ENCODE measurements at places on chromosomes 6 and 20. TPM values are rescaled to one million over a fixed set of nuclear protein-coding genes. Genes with fewer than 3 reads are reported as not detected.

DNA sequence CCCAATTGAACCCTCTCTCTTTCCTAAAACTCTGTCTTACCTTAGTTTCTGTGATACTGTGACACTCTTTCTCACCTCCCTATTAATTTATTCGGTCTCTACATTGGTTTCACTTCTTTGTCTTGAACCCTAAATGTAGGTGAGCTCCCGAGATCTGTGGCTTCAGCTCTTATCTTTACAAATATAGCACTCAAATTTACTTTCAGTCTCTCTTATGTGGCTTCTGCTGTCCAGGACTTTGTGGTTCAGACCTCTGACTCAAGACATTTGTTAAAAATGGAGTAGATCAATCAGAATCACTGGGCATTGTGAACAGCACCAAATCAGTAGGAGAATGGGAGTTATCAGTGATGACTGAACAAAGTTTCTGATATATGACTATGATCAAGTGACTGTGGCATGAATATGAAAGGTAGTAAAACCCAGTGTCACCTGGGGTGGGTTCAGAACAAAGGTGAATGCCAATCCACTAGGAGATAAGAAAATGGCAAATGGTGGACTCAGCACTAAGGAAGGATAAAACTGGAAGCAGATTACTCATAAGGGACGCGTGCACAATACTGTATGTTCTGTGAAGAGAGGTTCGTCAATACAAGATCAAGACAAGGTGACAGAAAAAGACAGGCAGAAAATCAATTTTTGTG is 27.2 kb downstream of the IL17F start:
- no peak for DNase-seq

GRCh38 chr6:156992020-156992804 is 215.0 kb downstream of the ARID1B start:
- no peak for DNase-seq

GRCh38 chr6:69145062-69145461 is 510.0 kb downstream of the ADGRB3 start:
- DNase-seq: no peak

DNA sequence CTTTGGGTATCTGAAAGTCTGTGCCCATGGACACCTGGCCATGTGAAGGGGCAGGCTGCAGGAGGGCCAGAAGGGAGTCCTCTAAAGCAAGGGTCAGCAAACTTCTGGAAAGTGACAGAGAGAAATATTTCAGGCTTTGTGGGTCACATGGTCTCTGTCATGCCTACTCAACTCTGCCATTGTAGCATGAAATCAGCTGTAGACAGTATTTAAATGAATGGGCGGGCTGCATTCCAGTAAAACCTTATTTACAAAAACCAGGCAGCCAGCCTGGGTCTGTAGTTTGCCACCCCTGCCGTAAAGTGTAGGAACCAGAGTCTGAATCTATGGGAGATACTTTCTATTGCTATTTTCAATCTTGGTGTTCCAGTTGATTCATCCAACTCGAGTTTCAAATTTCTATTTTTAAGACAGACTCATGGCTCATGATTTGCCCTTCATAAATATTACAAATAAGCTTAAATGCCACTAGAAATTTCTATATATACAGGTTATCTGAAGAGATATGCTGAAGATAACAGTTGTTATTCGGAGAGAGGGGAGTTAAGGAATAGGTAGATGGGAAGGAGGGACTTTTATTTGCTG is 19.0 kb upstream of the ADGRF4 start:
- DNase-seq: no peak

DNA sequence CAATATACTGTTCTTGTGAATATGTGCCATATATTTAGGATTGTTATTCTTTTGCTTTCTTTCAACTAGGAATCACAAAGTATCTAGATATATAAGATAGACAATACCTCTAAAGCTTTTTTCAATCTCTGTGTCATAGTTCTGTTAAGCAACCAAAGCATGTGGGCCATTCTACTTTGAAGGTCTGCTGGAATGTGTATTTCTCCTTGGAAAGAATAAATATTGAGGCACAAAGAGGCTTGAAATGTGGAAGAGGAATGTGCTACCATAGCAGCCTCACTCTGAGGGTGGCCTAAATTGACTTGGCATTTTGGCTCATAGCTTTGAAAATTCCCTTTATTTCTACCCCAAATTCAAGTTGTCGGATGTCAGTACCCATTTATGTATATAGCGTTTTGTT is 488.5 kb upstream of the MAN1A1 start:
- no peak for DNase-seq

DNA sequence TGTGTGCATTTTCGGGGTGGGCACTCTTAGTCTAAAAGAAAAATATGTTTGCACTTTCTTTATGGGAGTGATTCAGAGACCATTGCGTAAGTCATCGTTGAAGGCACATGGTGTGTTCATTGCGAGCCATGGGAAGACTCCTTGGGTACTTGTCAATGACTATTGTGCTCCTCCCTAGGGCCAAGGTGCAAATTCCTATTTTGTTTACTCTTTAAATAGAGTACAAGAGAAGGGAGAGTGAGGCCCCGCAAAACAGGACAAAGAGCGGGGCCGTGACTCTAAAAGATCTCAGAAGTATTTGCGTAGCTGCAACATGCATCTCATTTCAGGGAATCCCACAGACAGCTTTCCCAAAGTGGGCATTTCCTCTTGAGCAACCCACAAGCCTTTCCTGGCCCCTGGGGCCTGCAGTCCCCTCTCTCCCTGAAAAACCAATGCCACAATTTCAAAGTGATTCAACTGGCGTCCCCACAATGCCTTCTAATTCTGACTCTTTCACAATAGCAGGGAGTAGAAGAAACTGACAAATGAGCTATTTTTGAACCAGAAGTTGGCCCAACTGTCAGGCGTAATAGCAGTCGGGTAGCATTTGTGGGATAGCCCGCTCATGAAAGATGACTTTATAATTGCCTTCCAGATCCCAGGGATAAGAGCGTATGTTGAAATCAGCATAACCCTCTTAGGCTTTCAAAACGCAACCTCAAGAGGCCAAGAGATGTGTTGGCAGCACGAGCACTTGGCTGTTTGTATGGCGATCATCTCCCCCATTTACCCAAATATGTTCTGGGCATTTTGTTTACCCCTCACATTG is 277.9 kb upstream of the BMP2 start:
- DNase-seq: no peak

- DNase-seq: no peak
Observed at GRCh38 chr6:157266274-157267101, 56.8 kb downstream of the TMEM242 start.

DNA sequence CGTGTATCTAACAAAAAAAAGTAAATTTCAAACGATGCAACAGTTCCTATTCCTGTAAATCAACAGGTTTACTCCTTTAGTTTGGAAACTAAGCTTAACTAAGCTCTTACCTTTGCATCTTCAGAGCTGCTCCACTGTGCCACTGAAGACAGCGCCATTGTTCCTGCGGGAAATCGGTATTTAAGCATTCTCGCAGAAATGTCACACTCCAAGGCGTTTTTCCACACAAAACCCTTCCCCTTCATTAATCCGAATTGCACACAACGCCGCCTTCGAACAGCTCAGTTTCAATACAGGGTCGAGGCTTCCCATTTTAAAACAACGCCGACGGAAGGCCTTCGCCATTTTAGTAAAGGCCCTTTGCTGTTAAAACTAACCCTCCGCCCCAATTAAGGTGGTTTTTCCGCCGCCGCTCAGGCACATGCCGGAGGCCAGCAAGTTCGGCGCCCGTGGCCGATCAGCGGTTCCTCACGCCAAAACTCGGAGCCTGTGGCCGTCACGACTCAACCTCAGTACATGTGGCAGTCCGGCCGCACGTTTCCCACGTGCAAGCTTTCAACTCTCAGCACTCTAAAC is 35.4 kb upstream of the SYNCRIP start:
- DNase-seq: no peak

GRCh38 chr6:9136141-9136822 is 700.9 kb upstream of the SLC35B3 start:
- DNase-seq: no peak

DNA sequence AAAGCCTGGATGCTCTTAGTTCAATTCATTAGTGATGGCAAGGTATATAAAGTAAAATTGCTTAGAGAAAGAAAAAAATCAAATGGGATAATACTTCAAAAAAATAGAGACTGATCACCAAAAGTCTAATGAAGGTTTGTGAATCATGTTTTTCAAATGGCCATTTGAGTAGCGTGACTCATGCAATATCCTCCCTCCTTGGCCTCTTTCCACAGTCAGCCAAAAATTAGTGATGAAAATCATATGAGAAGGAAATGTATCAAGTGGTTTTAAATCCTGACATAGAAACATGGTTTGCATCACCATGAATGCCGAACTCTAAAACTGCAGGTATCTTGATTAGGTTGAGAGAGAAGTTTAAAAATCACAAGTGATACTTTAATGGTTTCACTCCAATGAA is 1.2 kb upstream of the COL19A1 start:
- no peak for DNase-seq

GRCh38 chr6:112298816-112299281 is 44.5 kb upstream of the LAMA4 start:
- no peak for DNase-seq

DNA sequence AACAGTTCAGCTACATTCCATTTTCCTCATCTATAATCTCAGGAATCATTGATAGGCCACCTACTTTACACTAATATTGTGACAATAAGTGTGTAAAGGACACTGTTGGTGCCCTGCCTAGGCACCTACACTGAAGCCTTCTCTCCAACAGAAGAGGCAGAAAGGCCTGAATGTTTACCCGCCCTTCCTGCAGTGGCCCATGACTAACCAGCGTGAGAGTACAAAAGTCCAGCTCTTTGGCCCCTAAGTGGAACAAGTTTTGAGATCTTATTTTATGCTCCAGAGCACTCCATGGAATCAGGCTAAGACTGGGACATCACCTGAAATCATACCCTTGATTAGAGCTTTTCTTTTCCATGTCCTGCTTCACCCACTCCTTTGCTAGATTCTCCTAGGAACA is 359.7 kb downstream of the ARHGAP18 start:
- no peak for DNase-seq

GRCh38 chr20:3307725-3308124 is 68.7 kb upstream of the SLC4A11 start:
- DNase-seq: no peak

GRCh38 chr20:50054231-50054547 is 58.8 kb downstream of the UBE2V1 start:
- no peak for DNase-seq

GRCh38 chr20:38034961-38035360 is 1.4 kb downstream of the RPRD1B start:
- no peak for DNase-seq

- no peak for DNase-seq
Observed at GRCh38 chr20:16271450-16271849, 301.8 kb downstream of the KIF16B start.

GRCh38 chr20:20435453-20435852 is 67.5 kb downstream of the INSM1 start:
- DNase-seq: no peak

GRCh38 chr20:17939622-17940223 is 28.9 kb downstream of the SNX5 start:
- DNase-seq: no peak

- no peak for DNase-seq
Observed at GRCh38 chr20:12570371-12570770, 438.4 kb upstream of the SPTLC3 start.

- DNase-seq: no peak
Observed at GRCh38 chr20:32179934-32180333, 27.6 kb downstream of the PLAGL2 start.

- no peak for DNase-seq
Observed at GRCh38 chr20:47642624-47643023, 140.9 kb downstream of the NCOA3 start.

- DNase-seq: no peak
Observed at GRCh38 chr6:150189122-150189521, 46.3 kb downstream of the PPP1R14C start.

SDCBP2 gene
- 3.8 TPM for polyA plus RNA-seq

PXDC1 gene
- polyA plus RNA-seq: 22.1 TPM

GSTA4 gene
- 130 TPM for polyA plus RNA-seq

IMPG1 gene
- polyA plus RNA-seq: 3.5 TPM

BPIFB1 gene
- polyA plus RNA-seq: not detected

MAS1 gene
- not detected for polyA plus RNA-seq

METTL24 gene
- polyA plus RNA-seq: 12.8 TPM

HLA-DRB5 gene
- polyA plus RNA-seq: 51.0 TPM

PLN gene
- 5.2 TPM for polyA plus RNA-seq

MCCD1 gene
- 14.9 TPM for polyA plus RNA-seq

LRP11 gene
- 42.3 TPM for polyA plus RNA-seq

TRIM10 gene
- 0.48 TPM for polyA plus RNA-seq

PRL gene
- polyA plus RNA-seq: 0.10 TPM

RUNX2 gene
- 2.8 TPM for polyA plus RNA-seq

GTF2H4 gene
- polyA plus RNA-seq: 47.1 TPM

Data from right renal pelvis (tissue), 4 donors.